BJ (cell line): ENCODE measurements at places on chromosomes 3 and 15. TPM values are rescaled to one million over a fixed set of nuclear protein-coding genes. Genes with fewer than 3 reads are reported as not detected.

GRCh38 chr15:90401495-90401894 lies 13.5 kb downstream of the IQGAP1 start:
- no peak for DNase-seq

GRCh38 chr3:162670181-162670580 lies 1173.6 kb downstream of the OTOL1 start:
- DNase-seq = no peak

DNA sequence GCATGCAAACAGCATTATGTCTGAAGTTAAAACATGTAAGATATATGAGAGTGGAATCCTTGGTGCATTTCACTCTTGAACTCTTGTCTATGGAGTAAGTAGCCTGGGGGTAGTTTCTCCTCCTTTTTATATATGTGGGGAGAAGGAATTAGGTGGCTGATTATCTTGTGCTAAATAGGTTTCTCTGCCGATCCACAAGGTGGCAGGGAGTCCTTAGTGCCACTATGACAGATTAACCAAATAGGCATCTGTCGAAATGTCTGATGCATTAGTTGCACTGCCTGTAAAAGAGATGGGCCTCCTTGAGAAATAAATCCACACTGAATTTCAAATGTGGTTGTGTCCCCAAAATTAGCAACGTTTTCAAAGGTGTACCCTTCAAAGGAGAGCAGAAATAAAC lies 170.1 kb downstream of the CNTN4 start:
- no peak for DNase-seq

GRCh38 chr3:124576565-124577493 lies 153.4 kb upstream of the UMPS start:
- DNase-seq = no peak

- no peak for DNase-seq
Observed at GRCh38 chr3:10955711-10956453, 36.7 kb upstream of the SLC6A1 start.

DNA sequence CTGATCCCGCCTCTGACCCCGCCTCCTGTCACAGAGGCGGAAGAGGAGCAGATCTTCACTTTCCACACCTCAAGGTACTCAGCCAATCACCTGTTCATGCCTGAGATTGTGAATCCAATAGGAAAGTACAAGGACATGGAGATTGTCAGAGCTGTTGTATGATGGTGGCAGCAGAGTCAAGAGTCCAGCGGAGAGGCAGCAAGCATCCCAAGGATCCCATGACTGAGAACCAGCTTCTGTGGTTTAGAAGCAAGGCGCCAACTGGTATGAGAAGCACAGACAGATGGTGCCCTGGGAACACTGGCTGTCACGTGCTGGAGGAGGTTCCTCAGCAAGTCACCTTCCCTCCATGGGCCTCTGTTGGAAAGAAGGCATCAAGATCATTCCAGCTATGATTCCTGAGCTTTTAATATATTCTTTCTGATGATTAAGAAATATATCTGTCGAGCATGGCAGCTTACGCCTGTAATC lies 93.9 kb downstream of the CPN2 start:
- no peak for DNase-seq

- DNase-seq = no peak
Observed at GRCh38 chr3:72408983-72409779, 439.1 kb downstream of the SHQ1 start.

DNA sequence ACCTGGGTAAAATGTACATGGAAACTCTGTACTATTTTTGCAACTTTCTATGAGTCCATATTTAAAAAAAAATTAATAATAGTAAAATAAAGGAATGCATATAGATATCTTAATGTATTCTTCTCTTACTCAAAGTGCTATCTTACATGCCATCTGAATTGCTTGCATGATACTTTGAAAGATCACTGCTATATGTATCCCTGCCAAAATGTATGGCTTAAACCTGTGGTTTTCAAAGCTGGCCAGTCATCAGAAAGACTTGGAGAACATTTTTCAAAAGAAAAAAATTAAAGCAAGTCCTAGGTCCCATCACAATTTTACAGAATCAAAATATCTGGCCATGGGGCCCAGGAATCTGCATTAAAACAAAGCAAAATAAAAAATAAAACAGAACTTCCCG lies 262.1 kb downstream of the LPP start:
- DNase-seq = no peak

DNA sequence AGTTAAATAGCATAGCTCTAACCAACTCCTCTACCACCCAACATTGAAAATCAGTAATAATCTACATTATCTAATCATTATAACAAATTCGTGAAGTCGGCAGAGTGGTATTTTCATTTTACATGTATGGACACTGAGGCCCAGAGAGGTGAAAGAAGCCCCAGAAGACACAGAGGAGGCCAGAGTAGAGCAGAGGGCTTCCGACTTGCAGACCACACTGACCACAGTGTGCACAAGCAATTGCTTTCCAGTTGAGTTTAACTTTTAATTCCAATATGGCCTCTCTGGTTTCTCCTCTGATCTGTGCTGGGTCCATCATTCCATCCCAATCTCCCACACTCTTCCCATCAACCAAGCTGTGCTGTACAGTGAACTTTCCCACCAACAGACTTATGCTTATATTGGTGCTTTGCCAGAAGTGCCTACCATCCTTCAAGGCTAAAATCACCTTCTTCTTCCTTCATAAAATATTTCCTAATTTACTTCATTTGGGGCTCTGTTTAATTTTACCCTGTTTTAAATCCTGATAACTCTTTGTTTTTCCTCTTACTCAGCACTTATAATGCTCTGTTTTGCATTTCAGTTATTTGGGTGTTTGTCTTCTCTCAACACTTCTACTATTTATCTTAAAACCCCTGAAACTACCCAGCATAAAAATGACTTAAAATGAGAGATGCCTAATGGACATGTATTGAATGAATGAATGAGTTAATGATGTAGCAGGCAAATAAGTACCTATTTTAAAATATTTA lies 81.8 kb upstream of the TNFSF10 start:
- no peak for DNase-seq

GRCh38 chr15:44458429-44458828 lies 31.0 kb downstream of the CTDSPL2 start:
- no peak for DNase-seq

Gene NR2E3
- 0.04 TPM in 1 of 2 replicates, not detected in the other for polyA plus RNA-seq

Gene TRH
- not detected in 2 replicates for polyA plus RNA-seq

Gene GOLGA6D
- not detected in 2 replicates for polyA plus RNA-seq

Gene ACP3
- polyA plus RNA-seq = 0.37 and 0.42 TPM in 2 replicates

Gene SMAD6
- 2.5 and 3.8 TPM in 2 replicates for polyA plus RNA-seq
